ENCODE measurements at places on chromosomes 5 and 9.

GRCh38 chr5:61275841-61276240 lies 56.2 kb upstream of the ZSWIM6 start:
- DNase-seq: no peak

DNA sequence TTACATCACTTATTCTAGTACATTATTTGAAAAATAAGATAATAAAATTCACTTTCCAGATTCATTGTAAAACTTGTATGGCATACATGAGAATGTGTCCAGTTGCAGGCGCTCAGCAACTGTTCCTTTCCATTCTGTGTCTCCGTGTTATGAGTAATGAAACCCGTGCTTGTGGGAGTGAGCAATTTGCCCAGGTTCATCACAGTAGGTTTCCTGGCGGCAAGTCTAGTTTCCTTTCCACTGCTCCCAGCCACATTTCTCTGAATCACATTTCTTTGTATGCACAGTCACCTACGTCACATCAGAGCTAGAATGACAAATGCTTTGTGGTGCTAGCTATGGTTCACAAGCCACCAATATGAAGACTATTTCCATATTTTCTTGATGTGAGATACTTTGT lies 39.9 kb downstream of the MOCS2 start:
- peak; percentile 76 for DNase-seq

- no peak for DNase-seq
Observed at GRCh38 chr5:62585751-62586150, 7.1 kb downstream of the LRRC70 start.

GRCh38 chr5:63837437-63837836 lies 124.8 kb downstream of the HTR1A start:
- no peak for DNase-seq

GRCh38 chr5:141958113-141958512 lies at the start of gene PCDH12:
Gene PCDH12 (minus strand): TSS chr5:141958202. CDS start chr5:141957851, 351 bp downstream.
- DNase-seq: peak; percentile 66

GRCh38 chr9:118533101-118533500 lies 828.9 kb downstream of the TLR4 start:
- DNase-seq: no peak

DNA sequence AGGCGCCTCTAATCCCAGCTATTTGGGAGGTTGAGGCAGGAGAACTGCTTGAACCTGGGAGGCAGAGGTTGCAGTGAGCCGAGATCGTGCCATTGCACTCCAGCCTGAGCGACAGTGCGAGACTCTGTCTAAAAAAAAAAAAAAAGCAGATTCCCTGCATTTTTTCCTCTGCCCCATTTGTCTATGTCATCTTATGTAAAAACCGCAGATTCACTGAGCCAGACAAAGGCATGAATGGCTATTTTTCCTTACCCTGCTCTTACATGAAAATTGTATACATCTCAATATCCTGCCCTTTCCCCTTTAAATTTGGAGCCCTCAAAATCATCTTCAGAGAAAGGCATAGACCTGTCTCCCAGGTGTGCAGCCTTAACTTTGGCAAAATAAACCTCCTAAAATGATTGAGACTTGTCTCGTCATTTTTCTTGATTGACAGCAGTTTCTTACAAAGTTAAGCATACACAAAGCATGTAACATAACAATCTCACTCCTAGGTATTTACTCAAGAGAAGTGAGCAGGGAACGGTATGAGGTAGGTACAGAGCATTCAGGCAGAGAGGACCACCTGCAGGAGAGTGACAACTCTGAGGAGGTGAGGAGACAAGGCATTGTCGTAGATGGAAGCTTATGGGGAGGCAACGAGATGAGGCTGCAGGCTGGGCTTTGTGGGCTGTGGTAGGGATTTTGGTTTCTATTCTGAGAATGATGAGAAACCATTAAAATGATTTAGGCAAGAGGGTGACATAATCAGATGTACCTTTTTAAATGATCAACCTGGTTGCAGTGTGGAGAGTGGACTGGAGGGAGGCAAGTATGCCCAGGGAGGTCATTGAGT lies 65.7 kb upstream of the IL6ST start:
- peak; percentile 66 for DNase-seq

DNA sequence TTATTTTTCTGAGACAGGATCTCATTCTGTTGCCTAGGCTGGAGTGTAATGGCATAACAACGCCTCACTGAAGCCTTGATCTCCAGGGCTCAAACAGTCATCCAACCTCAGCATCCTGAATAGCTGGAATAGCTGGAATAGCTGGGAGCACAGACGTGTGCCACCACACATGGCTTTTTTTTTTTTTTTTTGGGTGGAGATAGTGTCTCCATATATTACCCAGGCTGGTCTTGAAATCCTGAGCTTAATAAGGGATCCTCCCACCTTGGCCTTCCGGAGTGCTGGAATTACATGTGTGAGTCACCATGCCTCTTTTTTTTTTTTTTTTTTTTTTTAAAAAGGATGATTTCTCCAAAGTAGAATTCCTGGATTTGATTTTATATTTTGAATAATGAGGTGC lies 60.7 kb downstream of the NSD1 start:
- no peak for DNase-seq

GRCh38 chr5:34598177-34598794 lies 57.8 kb upstream of the RAI14 start:
- DNase-seq: no peak

GRCh38 chr9:101693546-101694336 lies 44.7 kb downstream of the GRIN3A start:
- no peak for DNase-seq

DNA sequence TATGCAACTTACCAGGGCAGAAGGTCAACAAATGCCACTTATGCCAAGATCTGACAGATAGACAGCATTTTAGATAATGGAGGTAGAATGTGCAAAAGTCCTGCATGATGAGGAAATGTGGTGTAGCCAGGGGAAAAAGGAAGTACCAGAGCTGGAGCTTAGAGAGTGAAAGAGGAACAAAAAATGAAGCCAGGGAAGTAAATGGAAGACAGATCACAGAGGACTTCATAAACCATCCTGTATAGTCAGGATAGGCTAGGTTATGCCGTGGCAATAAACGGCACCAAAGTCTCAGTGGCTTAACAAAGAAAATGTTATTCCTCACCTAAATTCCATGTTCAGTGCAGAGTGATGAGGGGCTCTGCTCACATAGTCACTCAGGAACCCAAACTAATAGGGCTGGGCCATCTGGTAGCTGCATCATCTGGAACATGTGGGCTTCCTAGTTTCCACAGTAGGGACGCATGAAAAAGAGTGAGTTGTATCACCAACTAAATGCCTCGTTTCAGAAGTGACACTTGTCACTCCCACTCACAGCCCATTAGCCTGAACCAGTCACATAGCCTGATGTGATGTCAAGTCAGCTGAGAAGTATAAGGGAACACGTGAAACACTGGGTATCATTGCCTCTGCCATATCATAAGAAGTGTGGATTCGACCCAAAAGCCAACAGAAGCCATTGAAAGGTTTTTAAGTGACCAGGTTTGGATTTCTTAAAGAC lies 70.3 kb downstream of the SH3RF2 start:
- no peak for DNase-seq

- no peak for DNase-seq
Observed at GRCh38 chr5:73032635-73033034, 76.8 kb downstream of the FCHO2 start.

DNA sequence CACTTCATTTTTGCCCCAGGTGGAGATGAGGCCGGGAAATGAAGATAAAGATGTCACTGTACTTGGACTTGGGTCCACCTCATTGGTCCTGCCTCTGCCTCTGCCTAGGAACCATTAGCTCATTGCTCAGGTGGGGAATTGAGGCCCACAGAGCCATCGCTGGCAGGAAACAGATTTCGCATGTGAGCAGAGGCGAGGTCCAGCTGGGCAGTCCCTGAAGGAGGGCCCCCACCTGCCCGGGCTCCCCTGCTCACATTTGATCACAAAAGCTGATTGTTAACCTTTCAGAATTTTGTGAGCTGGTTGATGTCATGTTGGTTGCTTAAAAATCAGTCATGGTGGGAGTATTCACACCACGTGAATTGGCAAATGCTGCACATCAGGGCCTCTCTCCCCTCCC lies 273.8 kb upstream of the MVB12B start:
- DNase-seq: peak; percentile 37

- DNase-seq: no peak
Observed at GRCh38 chr9:19934301-19934871, 145.5 kb upstream of the SLC24A2 start.

DNA sequence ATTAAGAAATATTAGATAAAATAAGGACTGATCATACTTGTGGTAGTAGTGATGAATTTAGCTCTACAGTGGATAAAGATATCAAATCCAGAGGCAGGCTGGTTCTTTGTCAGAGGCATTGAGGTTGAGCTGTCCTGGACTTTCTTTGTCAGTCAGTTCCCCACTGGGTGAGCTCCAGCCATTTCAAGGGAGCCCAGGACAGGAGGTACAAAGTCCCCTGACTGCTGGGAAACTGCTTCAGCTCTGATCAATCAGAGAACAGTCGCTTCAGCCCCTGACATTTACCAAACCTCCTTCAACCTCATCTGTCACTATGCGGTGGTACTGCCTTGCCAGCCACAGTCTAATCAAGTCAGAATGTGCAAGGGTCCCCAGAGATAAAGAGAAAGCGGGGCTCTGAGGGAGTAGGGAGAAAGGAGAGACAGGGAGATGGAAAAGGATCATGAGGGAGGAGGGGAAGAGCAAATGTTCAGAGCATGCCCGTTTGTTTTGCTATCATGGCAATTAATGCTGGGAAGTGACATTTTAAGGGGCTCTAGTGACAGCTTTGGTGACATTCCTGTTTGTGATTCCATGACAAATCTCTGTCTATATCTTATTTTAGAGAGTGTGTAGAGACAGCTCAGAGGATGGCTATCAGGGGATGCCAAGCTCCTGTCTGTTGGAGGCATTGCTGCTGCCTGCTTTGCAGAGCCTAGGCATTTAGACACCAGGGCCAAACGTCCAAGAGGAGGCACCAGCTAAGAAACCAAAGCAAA lies 223.2 kb downstream of the ASTN2 start:
- DNase-seq: no peak

DNA sequence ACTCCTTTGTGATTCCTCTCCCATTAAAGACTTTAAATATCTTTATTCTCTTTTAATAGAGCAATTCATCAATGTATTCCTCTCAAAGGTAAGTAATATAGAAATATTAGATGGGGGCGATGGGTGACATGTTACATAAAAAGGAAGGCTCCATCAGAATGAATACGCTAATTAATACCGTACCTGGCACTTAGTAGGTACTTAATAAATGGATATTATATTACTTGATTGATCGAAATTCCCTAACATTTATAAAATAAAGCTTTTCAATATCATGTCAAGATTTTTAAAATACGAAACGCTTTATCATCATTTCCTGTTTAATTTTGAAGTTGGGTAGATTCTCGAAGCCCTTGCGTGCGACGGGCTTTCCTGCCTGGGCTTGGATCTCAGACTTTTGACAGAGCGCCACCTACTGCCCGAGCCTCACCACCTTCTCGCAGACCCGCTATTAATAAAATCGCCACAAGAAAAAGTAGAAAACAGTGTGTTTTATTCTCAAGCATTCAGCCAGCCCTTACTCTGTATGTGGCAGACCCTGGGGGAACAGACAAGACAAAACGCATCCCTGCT lies 99.4 kb downstream of the C5orf15 start:
- peak; percentile 90 for DNase-seq

DNA sequence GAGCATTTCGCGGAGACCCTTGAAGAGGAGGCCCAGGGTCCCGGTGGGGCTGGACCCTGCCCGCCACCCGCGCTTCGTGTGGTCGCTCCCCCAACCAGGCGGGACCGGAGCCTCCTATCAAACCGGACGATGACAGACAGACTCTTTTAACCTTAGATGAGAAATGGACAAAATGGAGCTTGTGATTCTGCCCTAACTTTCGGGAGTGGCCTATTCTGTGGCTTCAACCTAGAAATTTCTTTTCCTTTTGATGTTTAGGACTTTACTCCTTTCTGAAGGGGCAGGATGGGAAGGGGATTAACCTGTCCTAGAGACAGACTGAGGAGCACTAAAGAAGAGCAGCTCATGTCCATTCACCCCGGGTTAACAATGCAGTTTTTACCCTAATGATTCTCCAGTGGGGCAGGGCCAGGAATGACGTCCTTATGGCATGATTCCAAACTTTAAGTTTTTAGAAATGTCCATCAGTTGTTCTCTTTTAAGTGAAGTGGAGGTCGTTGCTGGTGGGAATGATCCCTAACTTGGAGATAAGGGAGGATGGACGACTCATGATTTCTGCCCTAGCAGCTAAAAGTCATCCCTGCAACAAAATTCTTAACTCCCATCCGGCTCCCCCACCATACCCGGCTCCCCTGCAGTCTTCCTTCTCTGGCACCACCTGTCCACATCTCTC lies 1.0 kb downstream of the NIPSNAP3A start:
- DNase-seq: no peak

DNA sequence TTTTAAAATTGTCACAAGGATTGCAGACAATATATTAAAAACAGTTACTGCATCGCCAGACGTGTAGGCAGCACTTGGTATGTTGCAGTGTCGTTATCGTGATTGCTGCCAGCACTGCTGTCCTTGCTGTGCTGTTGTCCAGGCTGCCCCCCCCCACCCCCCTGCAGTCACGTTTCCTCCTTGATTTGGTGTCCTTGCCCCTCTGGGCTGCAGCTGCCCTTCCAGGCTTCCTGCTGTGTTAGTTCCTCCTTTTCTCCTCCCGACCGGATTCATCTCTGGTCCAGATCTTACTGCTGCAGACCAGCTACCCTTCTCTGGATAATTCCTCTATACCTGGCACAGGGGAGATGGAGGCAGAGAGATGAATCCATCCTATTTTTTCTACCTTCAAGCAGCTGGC lies 298.9 kb downstream of the TRIM32 start:
- DNase-seq: no peak

GRCh38 chr9:83708515-83709158 lies 879 bp upstream of the UBQLN1 start:
- DNase-seq: peak; percentile 87

- DNase-seq: no peak
Observed at GRCh38 chr9:18480662-18481093, 6.7 kb downstream of the ADAMTSL1 start.

GRCh38 chr9:77290373-77290772 lies 113.0 kb downstream of the VPS13A start:
- DNase-seq: no peak

- DNase-seq: no peak
Observed at GRCh38 chr9:114722937-114723620, 41.1 kb upstream of the TEX48 start.

DNA sequence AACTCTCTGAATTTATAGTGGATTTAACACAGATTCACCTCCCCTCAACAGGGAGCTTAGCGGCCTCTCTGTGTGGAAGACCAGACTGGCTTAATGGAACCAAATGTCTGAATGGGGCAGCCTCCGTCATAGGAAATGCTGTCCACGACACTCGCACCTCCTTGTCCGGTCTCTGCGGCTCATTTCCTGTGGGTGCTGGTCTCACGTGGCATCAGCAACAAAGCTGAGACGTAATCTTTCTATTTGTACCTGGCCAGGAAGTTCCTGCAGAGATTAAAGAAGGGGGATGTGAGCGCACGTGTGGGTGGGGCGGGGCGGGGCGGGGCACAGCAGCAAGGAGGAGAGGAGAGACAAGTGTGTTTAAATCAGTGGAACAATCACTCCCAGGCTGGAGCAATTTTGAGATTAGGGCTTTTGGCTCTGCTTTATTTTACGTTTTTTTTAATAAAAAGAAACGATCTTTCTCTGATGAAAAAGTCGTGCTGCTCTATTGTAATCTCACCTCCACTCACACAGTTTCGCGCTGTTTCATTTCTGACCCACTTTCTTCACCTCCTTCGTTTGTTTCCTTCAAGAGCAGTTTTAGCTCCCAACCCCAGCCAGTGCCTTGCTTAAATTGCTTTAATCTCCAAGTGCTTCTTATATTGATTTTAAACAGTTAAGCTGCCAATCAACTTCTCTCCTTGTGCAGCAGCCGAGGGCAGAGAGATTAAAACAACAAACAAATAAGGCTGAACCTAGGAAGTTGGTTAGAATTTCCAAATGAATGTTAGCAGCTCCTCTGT lies 132.2 kb upstream of the ASTN2 start:
- DNase-seq: no peak
